Naive B cell (primary cell): ENCODE measurements at places on chromosomes 3 and 15. TPM values are rescaled to one million over a fixed set of nuclear protein-coding genes. Genes with fewer than 3 reads are reported as not detected.
A peak's percentile ranks its signal among the peaks of the same experiment; 100 is the strongest.

CLDN11 gene
- polyA plus RNA-seq, result not detected

GOLGA8G gene
- polyA plus RNA-seq, result not detected

COPS2 gene
- polyA plus RNA-seq, result 27.1 TPM

CD200R1 gene
- polyA plus RNA-seq, result not detected

TMEM266 gene
- not detected for polyA plus RNA-seq

LXN gene
- 6.2 TPM for polyA plus RNA-seq

TMEM40 gene
- polyA plus RNA-seq, result not detected

ABHD5 gene
- 6.8 TPM for polyA plus RNA-seq

GRCh38 chr3:186219211-186219638, 110.3 kb upstream of the ETV5 start:
- DNase-seq, result no peak

DNA sequence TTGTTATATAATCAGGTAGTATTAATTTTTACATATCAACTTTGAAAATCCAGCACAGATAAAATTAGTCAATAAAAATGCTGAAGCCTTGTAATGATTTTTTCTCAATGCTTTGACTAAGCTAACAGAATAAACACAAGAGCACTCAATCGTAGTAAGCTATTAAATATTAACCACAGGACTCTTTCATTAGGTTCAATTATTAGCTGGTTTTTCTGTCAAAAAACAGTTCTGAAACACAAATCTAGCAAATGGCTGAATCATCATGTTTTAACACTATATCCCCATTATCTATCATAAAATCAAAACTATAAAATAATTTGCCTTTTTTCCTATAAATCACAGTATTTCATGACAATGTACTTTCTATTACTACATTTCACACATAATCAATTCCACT, 69.6 kb downstream of the PLOD2 start:
- DNase-seq, result no peak

GRCh38 chr3:188104050-188104449, 49.9 kb upstream of the LPP start:
- DNase-seq, result no peak

DNA sequence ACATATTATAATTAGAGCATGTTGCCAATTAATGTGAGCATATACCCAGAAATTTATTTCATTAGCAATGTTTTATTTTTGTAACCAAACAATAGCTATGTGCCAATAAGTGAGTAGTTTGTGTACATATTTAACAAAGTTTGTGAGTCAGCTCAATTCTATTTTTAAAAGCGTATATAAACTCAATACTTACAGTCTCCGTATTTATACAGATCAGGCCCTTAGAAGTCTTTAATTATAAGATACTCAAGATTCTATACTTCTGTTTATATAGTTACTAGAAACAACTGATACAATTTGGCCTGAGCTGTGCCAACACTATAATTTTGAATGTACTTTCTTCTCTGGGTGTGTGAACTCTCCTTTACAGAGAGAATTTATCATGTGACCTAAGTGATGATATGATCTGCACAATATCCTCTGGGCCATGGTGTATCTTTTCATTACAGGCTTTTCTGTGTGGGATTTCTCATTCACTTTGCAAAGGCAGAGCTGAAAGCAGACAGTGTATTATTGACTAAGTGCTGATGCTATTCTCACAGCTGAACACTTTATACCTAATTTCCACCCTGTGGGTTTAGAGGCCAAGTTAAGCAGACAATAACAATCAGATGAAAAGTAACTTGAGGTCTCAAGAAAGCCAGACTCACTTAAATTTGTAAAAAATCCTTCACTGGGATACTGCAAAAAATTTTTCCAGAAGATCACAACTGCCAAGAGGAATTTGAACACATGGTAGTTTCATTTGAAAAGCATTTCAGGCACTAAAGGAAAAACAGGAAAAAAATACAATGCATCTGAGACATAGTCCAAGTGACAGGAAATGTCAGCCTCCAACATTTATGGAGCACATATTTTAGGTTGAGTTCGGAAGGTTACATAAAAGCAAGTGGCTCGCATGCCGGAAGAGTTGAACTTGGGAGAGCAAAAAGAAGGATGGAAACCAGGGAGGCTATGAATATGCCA, 277.9 kb upstream of the SEMA6D start:
- no peak for DNase-seq

DNA sequence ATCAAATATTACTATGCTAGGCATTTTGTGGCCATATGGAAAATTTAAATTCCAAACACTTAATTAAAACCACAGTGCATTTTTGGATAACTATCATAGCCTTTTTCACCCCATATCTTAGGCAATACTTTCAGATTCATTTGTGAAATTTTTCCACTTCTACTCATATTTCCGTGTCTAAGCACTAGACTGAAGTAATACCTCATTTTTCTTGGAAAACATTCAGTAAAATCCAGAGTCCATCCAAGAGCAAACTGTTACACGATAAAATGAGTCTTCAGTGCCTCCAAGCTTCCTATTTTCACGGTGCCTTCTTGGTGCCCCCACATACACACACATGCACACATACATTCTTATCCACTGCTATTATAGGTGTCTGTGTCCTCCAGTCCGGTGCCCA, 845.9 kb downstream of the TBL1XR1 start:
- no peak for DNase-seq

DNA sequence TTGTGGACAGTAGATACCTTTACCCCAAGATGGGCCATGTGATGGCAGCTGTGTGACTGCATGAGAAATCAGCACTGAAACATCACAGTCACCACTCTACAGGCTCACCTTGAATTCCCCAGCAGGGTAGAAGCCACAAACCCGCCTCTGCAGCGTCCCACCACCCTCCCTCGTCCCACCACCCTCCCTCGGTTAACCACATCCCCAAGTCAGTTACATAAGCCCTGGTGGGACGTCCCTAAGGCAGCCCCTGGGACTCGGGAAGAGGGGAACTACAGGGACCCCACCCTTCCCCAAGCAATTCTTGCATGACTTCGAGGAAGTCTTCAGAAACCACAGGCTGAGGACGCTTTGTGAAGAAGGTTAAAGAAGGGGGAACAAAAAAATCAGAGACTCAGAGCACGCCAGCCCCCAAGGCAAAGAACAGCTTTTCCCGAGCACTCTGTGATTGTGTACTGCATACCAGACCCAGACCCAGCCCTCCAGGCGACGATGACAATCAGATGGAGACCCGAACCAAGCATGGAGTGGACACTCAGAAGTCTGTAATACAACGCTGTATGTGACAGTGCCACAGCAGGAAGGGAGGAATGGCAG, 60.5 kb downstream of the SH3BP5 start:
- DNase-seq, result peak; percentile 91

- DNase-seq, result no peak
Observed at GRCh38 chr3:12351145-12351544, 62.3 kb downstream of the PPARG start.

GRCh38 chr3:31981206-31982181, at the start of the genes OSBPL10 and ZNF860:
TSS of gene OSBPL10 (minus strand) at chr3:31981262. CDS start at chr3:31981179, 83 bp downstream.
TSS of gene ZNF860 (plus strand) at chr3:31981750. CDS start at chr3:31989080, 7,330 bp downstream.
- DNase-seq, result peak; percentile 56

GRCh38 chr3:144773350-144773749, 801.7 kb downstream of the DIPK2A start:
- DNase-seq, result no peak

GRCh38 chr15:39857132-39857531, 62.9 kb downstream of the GPR176 start:
- DNase-seq, result no peak

- DNase-seq, result no peak
Observed at GRCh38 chr3:87135412-87135811, 91.7 kb upstream of the CHMP2B start.

- DNase-seq, result no peak
Observed at GRCh38 chr3:160763073-160763472, 7.0 kb downstream of the PPM1L start.

GRCh38 chr3:10219737-10220136, 28.5 kb upstream of the TATDN2 start:
- no peak for DNase-seq

DNA sequence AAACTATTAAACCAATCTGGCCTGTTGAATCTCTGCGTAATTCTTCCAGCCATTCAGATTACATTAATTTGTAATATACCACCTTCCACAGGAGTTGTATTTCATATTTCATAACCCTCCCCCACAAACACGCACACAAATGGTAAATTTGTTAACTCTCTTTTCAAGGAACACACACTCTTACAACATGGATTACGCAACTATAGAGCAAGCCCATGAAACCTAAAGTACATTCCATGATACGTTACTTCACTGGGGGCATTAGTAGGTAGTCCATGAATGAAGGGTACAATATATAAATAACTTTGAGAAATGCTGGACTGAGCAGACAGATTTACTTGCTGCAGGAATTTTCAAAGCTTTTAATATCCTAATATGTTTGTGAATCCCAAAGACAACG, 65.0 kb downstream of the TRIM69 start:
- DNase-seq, result no peak

- DNase-seq, result no peak
Observed at GRCh38 chr3:66376568-66376967, 124.3 kb downstream of the LRIG1 start.

- no peak for DNase-seq
Observed at GRCh38 chr15:67096546-67097294, 31.3 kb downstream of the SMAD3 start.

DNA sequence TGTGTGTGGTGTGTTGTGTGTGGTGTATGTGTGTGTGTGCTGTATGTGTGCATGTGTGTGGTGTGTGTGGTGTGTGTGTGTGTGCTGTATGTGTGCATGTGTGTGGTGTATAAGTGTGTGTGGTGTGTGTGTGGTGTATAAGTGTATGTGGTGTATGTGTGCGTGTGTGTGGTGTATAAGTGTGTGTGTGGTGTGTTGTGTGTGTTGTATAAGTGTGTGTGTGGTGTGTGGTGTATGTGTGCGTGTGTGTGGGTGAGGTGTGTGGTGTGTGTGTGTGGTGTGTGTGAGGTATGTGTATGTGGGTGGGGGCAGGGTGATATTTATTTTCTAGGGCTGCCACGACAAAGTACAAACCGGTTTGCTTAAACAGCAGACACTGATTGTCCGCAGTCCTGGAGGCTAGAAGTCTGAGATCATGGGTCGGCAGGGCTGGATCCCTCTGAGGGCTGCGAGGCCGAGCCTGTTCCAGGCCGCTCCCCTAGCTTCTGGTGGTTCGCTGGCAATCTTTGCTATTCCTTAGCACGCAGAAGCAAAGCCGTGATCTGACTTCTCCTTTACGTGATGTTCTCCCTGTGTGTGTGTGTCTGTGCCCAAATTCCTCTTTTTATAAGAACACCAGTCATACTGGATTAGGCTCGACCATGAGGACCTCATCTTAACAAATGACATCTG, 160.2 kb downstream of the XXYLT1 start:
- DNase-seq, result no peak
